Stimulated activated CD4-positive, alpha-beta T cell treated with anti-CD3 and anti-CD28 coated beads, Interleukin-12 subunit alpha, Interleukin-12 subunit beta, amount 100 ng/mL, for 48 hours (primary cell): ENCODE measurements at places on chromosomes 3 and 15.

GRCh38 chr3:190019844-190020243, 100.9 kb downstream of the P3H2 start:
- no peak for DNase-seq

DNA sequence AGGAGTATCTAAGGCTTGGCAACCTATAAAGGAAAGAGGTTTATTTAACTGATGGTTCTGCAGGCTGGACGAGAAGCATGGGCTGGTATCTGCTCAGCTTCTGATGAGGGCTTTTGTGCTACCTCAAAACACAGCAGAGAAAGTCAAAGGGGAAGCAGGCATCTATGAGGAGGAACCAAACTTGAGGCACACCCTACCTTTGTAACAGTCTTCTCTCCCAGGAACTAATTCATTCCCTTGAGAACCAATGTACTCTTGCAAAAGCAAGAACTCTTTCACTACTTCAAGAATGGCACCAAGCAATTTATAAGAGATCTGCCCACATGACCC, 109.0 kb downstream of the CGGBP1 start:
- DNase-seq: no peak

DNA sequence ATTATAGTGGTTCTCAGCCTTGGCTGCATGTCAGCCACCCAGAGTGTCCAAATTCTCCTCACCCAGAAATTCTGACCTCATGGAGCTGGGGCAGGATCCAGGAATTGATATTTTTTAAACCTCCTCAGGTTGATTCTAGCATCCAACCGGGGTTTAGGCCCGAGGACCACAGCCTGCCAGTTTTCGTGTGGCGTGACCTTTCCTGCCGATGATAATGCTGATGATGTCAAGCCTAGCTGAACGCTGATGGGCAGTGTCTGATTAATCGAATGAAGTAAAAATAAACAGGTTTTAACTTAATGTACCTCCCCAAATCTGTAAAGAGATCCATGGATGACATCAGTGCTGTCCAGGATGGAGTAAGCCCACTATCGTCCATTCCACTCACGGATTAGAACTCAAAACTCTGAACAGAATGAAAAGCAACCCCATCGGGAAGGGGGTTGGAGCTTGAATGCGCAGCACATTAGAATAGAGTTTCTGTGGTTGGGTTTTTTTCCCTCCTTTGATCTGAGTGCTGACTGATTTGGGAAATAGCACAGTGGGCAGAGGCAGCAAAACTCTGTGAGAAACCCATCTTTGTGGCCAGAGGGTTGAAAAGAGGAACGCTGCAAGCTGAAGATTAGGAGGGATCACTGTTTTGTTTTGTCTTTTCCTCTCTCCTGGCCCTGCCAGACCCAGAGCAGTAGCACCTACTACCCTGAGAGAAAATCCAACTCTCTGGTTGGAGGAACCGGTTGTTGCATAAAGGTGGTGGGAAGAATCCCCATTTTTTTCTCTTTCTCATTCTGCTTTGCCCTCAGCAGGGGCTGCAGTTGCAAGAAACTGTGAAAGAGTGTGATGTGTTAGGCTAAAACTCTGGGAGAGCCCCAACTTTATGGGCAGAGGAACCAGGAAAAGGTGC, 153.9 kb downstream of the APBA2 start:
- DNase-seq: no peak

GRCh38 chr15:96199111-96199510, 131.4 kb upstream of the NR2F2 start:
- no peak for DNase-seq

- DNase-seq: no peak
Measured at GRCh38 chr3:152443212-152444023, 174.7 kb downstream of the MBNL1 start.

DNA sequence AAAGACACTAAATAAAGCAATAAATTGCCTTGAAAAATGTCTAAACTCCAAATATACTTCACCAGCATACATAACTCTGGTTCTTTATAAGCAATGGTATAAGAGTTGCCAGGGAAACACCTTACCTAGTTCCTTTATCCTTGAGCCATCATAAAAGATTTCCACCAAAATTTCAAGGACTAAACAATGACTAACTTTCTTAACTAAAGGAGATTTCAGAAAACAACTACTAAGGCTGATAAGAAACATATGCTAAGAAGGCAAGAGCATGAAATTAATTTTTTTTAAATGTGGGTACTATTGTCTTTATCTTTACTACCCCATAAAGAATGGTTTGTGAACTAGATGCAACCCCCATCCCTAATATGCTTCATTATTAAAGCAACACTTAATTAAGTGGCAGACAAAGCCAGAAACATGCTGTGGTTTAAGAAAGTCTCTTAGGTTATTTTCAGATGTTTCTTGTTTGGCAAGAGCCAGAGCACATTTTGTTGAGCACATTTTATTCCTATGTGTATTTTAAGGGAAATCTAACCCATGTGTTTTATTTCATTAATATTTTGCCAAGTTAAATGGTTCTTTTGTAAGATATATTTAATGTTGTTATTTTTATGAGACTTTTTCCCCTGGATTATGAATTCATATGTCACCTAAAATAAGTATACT, 17.4 kb upstream of the VEPH1 start:
- DNase-seq: no peak

- no peak for DNase-seq
Measured at GRCh38 chr15:27563765-27564370, 535.2 kb downstream of the OCA2 start.

DNA sequence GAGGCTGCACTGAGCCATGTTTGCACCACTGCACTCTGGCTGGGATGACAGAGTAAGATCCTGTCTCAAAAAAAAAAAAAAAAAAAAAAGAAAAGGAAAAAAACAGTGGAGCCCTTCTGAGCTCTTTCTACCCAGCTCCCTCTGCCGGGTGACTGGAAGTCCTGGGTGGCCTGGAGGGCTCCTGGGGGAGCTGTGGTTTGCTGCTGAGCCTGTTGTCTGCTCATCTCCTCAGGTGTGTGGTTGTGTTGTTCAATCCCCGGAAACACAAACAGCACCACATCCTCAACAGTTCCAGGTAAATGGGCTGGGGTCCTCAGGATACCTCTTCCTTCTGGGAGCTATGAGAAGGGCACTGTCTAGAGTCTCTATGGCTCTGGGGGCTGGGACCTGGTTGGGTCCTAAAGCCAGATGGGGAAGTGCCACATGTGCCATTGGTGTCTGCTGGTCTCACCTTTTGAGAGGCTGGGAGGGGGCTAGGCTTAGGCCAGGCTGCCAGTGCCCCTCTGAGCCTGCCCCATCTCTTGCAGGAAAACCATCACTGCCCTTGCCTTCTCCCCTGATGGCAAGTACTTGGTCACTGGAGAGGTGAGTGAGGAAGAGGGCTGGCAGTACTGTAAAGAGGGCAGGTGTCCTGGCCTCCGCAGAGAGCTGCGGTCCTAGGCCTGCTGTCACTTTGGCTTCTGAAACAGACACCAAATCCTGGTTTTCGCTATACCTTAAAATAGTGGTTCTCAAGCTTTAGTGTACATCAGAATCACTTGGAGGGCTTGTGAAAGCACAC, 17.1 kb upstream of the JMJD7 start:
- no peak for DNase-seq

GRCh38 chr3:193498215-193498614, 56.5 kb downstream of the ATP13A4 start:
- DNase-seq: no peak

DNA sequence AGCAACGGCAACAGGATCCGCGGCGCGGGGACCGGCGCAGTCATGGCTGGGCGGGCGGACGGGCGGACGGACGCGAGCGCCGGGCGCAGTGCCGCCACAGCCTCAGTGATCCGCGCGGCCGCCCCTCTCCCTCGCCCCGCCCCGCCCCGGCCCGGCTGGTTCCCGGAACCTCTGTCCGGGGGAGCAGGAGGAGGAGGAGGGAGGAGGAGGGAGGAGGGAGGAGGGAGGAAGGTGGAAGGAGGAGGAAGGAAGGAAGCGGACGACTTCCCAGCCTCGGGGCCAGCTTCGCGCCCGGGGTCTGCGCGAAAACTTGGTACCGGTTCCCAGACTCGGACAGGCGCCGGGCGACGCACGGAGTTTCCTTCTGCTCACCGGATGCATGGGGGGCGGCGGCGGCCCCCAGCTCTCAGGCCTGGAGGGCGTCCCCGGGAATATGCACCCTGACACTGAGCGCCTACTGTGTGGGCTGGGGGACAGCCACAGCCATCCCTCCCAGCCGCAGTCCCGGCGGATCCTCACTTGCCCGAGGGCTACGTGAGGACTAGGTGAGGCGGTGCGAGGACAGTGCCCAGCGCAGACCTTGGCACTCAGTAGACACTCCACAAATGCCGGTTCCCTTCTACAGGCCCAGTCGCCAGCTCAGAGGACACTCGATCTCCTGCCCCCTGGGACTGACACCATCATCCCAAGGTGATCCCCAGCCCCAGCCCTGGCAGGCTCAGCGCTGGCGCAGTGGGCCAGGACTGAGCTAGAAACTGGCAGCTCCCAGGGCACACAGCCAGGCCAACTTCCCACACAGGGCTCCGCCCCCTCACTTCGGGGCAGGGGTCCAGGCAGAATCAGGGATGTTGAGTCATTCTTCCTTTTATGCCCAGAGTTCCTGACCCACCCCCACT, at the start of gene SHISA5:
Gene SHISA5, minus strand, starts transcription at position 124 of the 896 bp plus-strand sequence. Its CDS starts 80 bp downstream, at position 44.
- peak; percentile 27 for DNase-seq

- no peak for DNase-seq
Measured at GRCh38 chr3:70247955-70248354, 64.5 kb downstream of the MDFIC2 start.

- DNase-seq: no peak
Measured at GRCh38 chr3:12227833-12228232, 61.0 kb upstream of the PPARG start.

DNA sequence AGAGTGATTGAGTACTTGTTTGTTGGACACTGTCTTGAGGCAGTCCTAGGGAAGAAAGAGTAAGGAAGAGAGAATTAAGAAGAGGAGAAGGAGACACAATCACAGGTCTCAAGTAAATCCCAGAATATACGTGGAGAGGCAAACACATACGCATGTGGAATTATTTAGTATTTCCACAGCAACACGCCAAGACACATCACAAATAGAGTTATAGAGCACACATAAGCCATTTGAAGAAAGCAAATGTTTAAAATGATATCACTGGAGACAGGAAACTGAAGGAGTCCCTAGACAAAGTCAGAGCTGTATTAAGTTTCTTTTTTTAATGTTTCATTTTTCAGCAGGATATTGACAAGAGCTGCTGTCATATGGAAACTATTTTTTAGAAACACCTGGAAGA, 206.1 kb upstream of the LRIG1 start:
- no peak for DNase-seq

GRCh38 chr3:30747771-30748281, 141.4 kb downstream of the TGFBR2 start:
- DNase-seq: no peak

- DNase-seq: no peak
Measured at GRCh38 chr15:31237043-31237324, 89.7 kb upstream of the KLF13 start.

- DNase-seq: no peak
Measured at GRCh38 chr3:183122257-183122932, 23.1 kb upstream of the MCCC1 start.

GRCh38 chr3:24185738-24186384, 240.8 kb downstream of the NR1D2 start:
- peak; percentile 2 for DNase-seq

DNA sequence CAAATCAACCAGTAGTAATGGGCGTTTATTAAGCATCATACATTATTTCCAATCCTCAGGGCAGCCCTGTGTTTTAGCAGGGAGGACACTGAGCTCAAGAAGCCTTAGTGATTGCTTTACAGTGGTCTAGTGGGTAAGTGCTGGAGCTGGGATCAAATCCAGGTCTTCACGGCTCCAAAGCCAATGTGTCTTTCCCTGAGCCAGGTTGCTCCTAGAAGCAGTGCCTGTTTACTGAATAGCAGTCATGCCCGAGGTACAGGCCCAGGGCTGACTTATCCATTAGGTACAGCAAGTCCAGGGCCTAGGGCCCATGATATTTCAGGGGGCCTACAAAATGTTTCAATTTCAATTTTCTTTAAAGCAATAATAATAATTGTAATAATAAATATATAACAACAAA, 9.6 kb upstream of the SMAD6 start:
- DNase-seq: no peak

DNA sequence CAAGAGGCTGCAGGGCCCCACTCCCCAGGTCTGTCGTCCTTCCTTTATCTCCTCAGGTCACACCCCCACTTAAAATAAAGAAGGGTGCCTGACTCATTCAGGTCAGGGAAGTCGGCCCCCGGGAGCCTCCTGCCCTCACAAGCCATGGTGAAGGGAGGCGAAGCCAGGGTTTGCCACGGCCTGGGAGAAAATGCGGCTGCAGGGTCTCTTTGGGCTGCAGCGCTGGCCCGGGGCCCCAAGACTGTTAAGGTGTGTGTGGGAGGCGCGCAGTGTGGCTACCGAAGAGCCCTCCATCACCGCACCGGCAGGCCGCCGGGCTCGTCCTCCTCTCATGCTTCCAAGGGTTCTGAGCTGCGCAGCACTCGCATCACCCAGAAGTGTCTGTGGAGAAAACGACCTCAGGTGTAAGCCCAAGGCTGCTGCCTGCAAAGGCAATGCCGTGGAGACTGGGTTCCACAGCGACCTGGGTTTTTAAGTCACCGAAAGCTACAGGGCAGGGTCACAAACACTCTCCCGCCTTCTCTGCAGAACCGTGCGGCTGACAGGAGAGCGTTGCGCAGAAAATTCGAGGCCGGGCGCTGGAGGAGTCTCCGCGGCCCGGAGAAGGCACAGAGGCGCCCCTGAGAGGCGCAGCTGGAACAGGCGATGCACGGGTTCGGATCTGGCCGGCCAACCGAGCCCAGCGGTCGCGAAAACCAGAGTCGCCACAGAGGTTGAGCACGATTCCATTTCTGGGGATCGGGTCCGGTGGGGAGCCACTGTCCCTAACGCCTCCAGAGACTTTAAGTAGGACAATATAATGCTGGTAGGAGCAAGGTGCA, 8.7 kb downstream of the FOXL2 start:
- no peak for DNase-seq

DNA sequence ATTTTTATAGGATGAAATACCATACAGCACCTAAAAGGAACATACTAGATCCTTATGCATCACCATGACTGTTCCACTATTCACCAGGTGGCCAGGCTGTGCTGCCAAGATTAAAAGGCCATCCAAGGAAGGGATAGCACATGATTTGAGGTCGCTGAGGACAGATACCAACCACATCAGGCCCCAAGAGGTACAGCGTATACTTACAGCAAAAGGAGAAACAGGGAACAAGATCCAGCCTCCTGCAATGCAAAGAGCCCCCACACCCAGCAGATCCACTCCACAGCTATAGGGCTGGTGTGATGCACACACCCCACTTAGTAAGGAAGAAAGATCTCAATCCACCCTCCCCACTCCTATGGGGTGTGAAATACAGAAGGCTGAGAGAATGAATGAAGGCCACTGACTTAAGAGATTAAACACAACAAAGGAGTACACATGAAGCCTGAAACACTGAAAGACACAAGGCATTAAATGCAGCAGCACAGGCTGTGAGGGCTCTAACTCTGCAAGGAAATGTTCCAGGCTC, 32.0 kb upstream of the ZNF445 start:
- no peak for DNase-seq

- no peak for DNase-seq
Measured at GRCh38 chr3:11457135-11457534, 184.9 kb downstream of the ATG7 start.

GRCh38 chr3:177802151-177802900, 605.0 kb upstream of the TBL1XR1 start:
- DNase-seq: no peak
